ENCODE measurements at places on chromosomes 4 and X. TPM values are rescaled to one million over a fixed set of nuclear protein-coding genes. Genes with fewer than 3 reads are reported as not detected.

The NPFFR2 gene
- total RNA-seq = 1.3 TPM

The RNF212 gene
- total RNA-seq = not detected

The GASK1B gene
- total RNA-seq = 1.4 TPM

The TCEAL2 gene
- total RNA-seq = not detected

The SPIN2A gene
- total RNA-seq = 1.6 TPM

The USP26 gene
- not detected for total RNA-seq

The PCDH18 gene
- 0.24 TPM for total RNA-seq

The CFAP99 gene
- 0.32 TPM for total RNA-seq

The EGF gene
- total RNA-seq = 1.6 TPM

The MND1 gene
- total RNA-seq = 13.1 TPM

The CT45A3 gene
- not detected for total RNA-seq

The GLRA3 gene
- total RNA-seq = 0.12 TPM

The NSUN7 gene
- total RNA-seq = 7.7 TPM

The CXorf49 gene
- total RNA-seq = 2.0 TPM

The PWWP3B gene
- total RNA-seq = not detected

The BEX4 gene
- not detected for total RNA-seq

The LEF1 gene
- total RNA-seq = 0.42 TPM

The DRP2 gene
- total RNA-seq = 0.66 TPM

The PIN4 gene
- 17.2 TPM for total RNA-seq

The MID1 gene
- 70.5 TPM for total RNA-seq

The RAB41 gene
- total RNA-seq = not detected

The SOX3 gene
- not detected for total RNA-seq

The AKAP14 gene
- not detected for total RNA-seq

The CT45A2 gene
- not detected for total RNA-seq

The XIAP gene
- total RNA-seq = 75.0 TPM

The P2RY10 gene
- total RNA-seq = not detected

The RPL34 gene
- 531 TPM for total RNA-seq

The ZNF275 gene
- total RNA-seq = 7.4 TPM

The CABS1 gene
- total RNA-seq = not detected

The CTAG2 gene
- not detected for total RNA-seq

The FAAH2 gene
- total RNA-seq = 10.3 TPM

The EDNRA gene
- total RNA-seq = 0.29 TPM

The SORBS2 gene
- total RNA-seq = 52.8 TPM

The TMEM255A gene
- not detected for total RNA-seq

The MAPK10 gene
- total RNA-seq = 2.9 TPM

The C4orf36 gene
- total RNA-seq = 1.9 TPM

The SPACA5 gene
- not detected for total RNA-seq

The RAP1GDS1 gene
- 27.9 TPM for total RNA-seq

The TLL1 gene
- not detected for total RNA-seq

The SUPT20HL2 gene
- total RNA-seq = not detected

The AMTN gene
- total RNA-seq = not detected

The FAM47E gene
- 0.57 TPM for total RNA-seq

The GLOD5 gene
- total RNA-seq = not detected

The TCP11X1 gene
- not detected for total RNA-seq

The AFM gene
- not detected for total RNA-seq

The PHOX2B gene
- total RNA-seq = not detected

The CHIC1 gene
- total RNA-seq = 8.5 TPM

The SPIN4 gene
- 17.2 TPM for total RNA-seq

The SASH3 gene
- total RNA-seq = not detected

The USP17L10 gene
- total RNA-seq = not detected

Data from Calu3 (cell line).